T-helper 2 cell (primary cell): ENCODE measurements at places on chromosomes 11 and 22.

DNA sequence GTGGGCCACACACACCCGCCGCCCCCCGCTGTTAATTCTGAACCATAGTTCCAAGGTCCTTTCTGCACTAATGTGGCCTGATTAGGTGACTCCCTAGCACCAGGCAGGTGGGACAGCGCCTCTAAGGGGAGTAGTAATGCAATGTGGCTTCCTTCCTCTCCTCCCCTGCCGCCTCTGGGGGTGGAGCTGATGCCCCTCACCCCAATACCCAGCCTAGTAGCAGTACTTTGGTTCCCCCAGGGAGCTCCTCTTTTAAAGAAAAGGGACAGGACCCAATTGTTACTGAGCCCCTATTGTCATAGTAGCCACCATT is 14.4 kb downstream of the RTN4RL2 start:
- no peak for DNase-seq

DNA sequence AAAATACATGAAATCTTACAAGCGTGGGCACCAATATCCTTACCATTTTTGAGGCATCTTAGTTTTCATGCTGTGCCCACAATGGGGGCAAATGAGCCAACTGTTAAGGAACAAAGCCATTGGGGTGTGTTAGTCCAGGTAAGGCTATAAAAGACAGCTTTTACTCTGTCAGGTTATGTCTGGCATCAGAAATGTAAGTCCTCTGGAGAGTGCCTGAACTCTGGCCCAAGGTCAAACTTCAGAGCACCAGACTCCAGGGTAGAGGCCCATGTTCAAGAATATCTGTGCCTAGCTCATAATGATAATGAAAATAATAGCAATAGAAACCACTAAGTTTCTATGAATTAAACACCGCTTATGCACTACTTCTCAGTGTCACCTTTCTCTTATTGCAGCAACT is 105.5 kb downstream of the CSNK2A3 start:
- no peak for DNase-seq

DNA sequence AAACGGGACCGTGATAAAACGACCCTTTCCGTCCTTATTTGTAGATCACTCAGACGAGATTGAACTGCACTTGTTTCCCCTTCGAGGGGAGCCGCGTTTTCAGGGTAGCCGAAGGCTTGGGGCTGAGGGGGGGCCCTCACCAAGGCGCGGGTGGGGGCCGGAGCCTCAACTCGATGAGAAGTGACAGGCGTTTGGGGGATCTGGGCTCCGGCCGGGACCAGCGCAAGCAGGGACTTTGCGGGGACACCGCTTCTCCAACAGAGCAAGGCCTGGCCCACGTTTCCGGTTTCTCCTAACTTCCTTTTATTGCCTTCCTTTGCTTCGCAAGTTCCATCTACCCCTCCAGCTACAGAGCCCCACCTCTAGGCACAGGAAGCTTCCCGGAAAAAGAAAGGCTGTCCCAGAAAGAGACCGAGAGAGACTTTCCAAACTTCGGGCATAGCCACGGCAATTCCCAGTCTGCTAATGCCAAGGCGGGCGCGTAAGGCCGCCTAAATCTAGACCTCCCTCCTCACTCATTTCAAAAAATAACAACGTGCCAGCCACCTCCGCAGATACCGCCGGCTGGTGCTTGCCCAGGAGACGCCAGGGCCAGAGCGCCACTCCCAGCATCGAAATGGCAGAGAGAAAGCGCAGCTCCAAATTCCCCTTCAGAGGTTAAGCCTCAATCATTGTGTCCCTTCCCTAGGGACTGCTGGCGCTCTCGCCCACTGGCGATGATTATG is 6.6 kb downstream of the PAX6 start:
- no peak for DNase-seq

- DNase-seq: no peak
These were observed 66.2 kb downstream of the COMMD9 start for GRCh38 chr11:36222831-36223635.
